ENCODE measurements at places on chromosomes 11 and 22. TPM values are rescaled to one million over a fixed set of nuclear protein-coding genes. Genes with fewer than 3 reads are reported as not detected.

DNA sequence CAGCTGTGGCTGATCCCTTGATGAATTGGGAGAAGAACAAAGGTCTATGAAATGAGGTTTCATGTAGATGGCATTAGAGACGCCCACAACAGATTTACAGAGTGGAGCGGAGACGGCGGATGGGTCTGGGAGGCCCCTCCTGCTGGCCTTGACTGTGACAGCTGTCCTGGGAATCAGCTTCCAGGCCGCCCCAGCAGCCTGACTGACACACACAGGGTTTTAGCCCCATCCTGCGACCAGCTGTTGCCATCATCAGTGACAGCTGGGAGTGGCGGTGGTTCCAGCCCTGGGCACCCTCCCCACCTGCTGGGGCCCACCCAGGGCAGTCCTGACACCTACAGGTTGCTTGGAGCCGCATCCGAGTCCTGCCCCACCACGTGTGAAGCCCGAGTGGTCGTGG lies 64.0 kb upstream of the PPP6R3 start:
- DNase-seq, result no peak
- no peak overlapping the region for H3K4me3 ChIP-seq
- no peaks in the 10 kb centered on the region for H3K36me3 ChIP-seq
- H3K27ac ChIP-seq, result no peak overlapping the region

Gene MRPL49
- total RNA-seq, result 55.1 TPM

DNA sequence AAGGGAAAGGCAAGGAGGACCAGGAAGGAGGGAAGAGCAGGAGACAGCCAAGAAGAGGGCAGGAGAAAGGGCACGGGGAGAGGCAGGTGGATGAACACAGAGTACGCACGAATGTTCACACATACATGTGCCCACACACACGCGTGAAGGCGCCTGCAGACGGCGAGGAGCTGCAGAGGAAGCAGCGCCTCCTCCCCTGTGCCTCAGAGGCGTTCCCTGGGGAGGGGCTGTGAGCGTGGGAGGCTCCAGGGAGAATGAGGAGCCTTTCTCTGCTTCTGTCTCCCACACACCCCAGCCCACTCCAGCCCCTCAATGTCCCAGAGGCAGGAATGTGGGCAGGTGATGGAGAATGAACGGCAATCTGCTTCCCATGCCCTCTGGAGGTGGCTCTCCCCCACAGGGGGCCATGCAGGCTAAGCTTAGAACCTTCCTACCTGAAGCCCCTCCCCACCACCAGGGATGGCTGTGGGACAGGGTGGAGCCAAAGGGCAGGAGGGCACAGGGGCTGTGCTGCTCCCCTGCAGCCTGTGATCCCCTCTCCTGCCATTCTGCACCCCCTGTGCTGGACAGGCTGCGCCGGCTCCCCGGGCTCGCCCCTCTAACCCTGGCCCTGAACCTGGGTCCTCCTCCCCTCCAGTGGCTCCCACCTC lies 25.3 kb downstream of the PPM1F start:
- no peaks in the 10 kb centered on the region for H3K36me3 ChIP-seq
- no peaks in the 10 kb centered on the region for H3K4me1 ChIP-seq
- no peak for DNase-seq
- no peak overlapping the region for H3K4me3 ChIP-seq
- no peaks in the 10 kb centered on the region for H3K27me3 ChIP-seq

DNA sequence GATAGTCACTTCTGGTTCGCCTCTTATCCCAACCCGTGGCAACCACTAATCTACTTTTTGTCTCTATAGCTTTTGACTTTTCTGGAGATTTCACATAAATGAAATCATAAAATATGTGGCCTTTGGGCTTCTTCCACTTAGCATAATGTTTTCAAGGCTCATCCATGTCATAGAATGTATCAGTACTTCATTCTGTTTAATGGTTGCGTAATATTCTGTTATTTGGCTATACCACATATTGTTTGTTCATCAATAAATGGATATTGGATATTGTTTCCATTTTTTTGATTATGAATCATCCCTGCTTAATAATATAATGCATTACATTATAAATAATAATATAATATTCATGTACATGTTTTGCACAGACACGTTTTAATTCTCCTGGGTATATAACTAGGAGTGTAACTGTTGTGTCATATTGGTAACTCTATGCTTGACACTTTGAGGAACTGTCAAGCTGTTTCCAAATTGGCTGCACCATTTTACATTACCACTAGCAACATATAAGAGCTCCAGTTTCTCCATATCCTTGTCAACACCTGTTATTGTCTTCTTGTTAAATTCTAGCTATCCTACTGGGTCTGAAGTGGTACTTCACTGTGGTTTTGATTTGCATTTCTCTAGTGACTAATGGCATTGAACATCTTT lies 181.5 kb downstream of the CADM1 start:
- H3K27me3 ChIP-seq, result no peaks in the 10 kb centered on the region
- H3K4me3 ChIP-seq, result no peak overlapping the region
- no peak overlapping the region for H3K27ac ChIP-seq
- no peaks in the 10 kb centered on the region for H3K4me1 ChIP-seq
- DNase-seq, result no peak

GRCh38 chr22:31945443-31945855 lies 1.1 kb downstream of the YWHAH start:
- H3K4me3 ChIP-seq, result peak overlapping the region; percentile 93
- peak; percentile 26 for DNase-seq
- peaks cover 25% of the 10 kb centered on the region for H3K4me1 ChIP-seq

All from transverse colon (tissue), 4 donors.